ENCODE measurements at places on chromosomes 12 and 14.

GRCh38 chr12:29662734-29663323 is 120.9 kb downstream of the TMTC1 start:
- DNase-seq, result no peak

DNA sequence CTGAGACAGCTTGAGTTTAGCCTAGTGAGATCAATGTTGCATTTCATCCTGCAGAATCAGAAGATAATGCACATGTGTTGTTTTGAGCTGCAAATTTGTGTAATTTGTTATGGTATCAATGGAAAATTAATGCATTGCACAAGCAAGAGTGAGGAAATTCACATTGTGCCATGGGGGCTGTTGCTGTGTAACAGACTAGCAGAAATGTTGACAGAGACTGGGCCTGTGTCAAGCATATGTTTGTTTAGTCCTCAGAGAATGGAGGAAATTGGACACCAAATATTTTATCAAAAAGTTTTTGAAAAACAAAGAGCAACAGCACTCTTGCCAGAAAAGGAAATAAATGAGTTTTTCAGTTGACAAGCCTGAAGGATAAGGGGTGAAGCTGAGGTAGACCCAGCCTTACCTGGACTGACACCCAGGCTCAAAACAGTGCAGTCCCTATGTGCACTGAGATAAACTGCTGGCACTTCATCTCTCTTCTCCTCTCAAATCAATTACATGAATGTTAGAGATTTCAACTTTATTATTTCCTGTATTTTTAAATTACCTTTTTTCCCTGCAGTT is 1150.0 kb downstream of the FSCB start:
- DNase-seq, result no peak

GRCh38 chr14:100629696-100630095 is 42.5 kb upstream of the BEGAIN start:
- no peak for DNase-seq

DNA sequence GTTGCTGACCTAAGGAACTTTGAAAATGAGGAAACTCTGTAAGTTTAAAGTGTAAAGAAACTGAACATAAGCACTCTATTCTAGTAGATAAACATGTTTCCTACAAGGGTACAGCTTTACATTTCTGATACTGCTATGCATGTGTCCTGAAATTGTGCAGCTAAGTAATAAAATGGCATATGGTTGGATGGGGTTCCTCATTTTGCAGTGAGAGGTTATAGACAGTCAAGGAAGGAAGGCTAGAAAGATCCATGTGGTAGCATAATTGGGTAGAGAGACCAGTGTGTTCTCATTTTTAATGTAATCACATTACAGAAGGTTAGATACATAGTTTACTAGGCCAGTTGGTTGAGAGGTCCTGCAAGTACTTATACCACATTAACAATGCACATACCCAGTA is 477.0 kb downstream of the TMEM121 start:
- DNase-seq, result no peak

GRCh38 chr14:95182379-95182778 is 25.1 kb upstream of the DICER1 start:
- no peak for DNase-seq

DNA sequence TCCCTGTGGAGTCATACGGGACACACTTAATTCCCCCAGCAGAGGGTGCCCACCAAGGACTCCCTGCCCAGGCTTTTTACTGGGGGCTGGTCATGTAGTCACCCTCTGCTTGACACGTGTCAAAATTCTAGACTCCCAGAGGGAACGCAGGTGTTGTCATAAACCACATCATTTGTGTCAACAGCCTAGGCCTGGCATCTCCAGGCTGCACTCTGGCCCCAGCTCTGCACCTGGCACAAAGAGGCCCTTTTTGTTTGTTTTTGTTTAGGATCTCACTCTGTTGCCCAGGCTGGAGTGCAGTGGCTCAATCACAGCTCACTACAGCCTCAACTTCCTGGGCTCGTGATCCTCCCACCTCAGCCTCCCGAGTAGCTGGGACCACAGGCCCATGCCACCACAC is 21.1 kb downstream of the BRI3BP start:
- no peak for DNase-seq

DNA sequence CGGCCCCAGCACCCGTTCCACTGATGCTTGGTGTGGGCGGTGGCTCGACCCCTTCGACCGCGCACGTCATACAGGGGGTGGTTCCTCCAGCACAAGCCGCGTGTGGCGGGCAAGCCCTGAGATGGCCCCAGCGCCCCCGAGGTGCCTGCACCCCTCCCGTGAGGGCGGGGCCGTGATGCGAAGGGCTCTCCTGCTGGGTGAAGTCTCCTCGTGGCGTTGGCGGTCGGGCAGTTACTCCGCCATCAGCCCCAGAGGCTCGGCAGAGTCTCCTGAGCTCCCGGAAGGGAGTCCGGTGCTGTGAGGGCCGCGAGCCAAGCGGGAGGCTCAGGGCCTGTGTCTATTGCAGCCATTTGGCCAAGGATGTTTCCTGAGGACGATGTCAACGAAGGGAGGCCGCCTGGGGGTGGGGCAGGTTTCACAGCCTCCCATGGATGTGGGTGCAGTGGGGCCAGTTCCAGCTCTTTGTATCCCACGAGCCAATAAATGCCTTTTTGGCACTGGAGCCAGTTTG is 78.1 kb upstream of the GALNT9 start:
- DNase-seq, result no peak

GRCh38 chr14:89641495-89642175 is 224.6 kb upstream of the FOXN3 start:
- no peak for DNase-seq

DNA sequence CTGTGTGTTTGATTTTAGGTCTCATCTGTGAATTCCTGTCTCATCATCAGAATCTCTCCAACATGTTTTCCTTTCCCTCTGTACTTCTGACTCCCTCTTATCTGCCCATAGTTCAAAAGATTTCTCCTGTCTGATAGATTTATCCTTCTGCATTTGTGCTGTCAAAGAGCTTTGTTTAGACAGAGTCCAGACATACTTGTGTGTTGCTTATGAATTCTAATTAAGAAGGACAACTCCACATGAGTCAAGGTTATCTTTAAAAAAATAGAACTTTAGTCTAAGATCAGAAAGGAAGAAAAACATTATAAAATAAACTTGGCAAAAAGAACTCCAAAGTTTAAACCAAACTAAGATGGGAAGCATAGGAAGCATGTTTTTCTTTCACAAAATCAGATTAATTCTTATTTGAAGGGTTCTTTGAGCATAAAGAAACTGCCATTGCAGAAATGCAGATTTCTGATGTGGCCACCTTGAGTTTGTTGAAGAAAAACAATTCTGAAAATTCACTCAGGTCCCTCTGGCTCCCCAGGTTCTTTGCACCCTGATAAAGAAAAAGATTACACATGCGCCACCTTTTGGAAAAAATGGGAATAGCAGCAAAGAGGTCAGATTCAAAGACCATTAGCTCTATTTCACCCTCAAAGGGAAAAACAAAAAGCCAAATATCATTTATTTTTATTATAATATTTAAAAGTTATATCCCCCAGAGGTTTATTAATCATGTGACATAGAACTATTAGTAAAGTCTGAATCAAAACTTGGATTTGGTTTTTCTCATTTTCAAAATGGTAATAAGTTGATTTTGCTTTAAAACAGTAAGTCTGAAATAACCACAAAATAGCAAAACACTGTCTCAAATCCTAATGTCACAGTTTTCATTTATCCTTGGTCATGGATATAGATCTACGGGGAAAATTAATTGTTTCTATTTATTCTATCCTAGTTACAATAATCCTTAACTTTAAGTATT is 143.7 kb upstream of the DCN start:
- DNase-seq, result no peak

DNA sequence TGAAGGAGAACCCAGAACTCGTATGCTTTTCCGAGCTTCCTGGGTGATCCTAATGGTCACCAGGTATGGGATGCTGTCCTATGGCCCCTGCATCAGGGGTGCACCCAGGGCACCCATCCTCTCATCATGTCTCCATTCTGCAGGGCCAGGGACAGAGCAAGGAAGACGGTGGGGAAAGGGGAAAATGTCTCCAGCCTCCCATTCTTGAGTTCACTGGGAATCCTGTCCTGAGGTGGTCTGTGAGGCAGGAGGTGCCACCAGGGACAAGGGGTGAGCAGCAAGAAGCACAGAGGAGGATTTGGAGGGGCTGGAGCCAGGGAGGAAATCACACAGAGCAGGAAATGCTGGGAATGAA is 14.9 kb upstream of the SLC6A12 start:
- no peak for DNase-seq

DNA sequence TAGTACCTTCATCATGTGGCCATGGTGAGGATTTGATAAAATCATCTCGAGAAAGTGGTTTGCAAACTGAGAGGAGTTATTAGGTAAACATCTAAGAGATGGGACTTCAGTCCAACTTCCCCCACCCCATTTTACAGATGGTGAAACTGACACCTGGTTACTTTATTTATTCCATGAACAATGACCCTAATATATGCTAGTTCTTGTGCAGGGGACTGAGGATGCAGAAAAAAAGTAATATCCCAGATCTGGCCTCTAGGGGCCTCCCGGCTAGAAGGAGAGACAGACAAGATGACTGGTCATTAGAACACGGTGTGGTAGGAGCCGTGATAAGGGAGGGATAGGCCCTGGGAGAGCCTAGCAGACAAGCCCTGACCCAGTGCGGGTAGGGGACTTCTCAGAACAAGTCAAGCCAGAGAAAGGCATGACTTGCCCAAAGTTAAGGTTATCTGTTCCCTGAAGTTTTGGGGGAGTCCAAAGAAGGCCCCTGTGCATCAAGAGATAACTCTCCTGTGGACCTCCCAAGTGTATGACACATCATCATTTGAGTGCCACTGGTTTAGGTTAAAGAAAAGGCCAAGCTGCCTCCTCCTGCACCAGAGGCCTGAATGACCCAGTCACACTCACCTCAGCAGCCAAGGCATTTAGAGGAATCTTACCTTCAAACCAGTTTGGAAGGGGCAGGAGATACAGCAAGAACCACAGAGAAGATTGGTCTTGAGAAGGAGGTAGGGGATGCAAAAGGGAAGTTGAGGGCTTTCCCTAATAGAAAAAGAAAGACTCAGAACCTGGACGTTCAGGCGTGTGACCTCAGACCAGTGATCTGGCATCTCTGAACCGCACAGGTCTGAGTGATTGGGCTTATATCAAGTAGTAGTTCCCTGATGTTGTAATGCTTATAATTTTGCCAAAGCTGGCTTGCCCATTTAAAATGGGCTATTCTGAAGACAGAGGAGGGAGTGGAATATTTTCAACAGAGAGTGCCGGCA is 1.6 kb downstream of the CMKLR1 start:
- no peak for DNase-seq

DNA sequence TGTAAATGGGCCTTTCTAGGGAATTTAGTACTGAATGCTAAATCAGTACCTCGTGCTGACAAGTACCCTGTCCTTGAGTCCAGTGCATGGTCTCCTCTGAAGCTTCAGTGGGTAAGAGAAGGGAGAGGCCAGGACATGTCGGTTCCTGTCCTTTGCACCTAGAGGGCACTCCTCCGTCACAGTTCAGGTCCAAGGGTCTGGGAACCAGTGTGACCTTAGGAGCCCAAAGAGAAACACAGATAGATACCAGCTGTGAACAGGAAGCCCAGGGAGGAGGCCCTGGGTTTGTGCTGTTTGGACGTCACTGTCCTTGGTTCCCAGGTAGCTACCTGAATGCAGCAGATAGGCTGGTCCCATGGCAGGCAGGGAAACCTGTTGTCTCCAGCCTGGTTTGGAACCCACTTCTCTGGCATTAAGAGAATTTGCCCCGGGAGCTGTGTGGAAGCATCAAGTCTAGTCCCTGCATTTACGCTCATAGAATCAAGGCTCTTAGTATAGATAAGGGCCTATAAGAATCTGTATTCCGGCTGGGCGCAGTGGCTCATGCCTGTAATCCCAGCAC is 3.9 kb upstream of the FGF23 start:
- DNase-seq, result no peak

DNA sequence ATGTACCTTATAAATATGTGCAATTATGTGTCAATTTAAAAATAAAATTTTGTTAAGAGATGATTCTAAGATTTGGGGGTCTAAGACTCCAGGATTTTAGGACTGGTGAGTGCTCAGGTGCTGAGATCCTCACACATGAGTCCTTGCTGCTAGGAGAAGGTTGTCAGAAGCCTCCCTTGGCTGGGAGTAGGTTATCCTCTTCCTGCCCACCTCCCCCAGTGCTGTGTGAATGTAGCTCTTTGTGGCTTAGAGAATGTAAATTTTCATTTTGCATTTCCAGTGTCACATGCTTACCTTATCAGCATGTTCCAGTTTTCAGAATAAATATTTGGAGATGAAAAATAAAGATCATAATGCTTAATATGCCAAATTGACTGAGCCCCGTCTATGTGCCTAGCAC is 114.2 kb upstream of the MDM1 start:
- no peak for DNase-seq

DNA sequence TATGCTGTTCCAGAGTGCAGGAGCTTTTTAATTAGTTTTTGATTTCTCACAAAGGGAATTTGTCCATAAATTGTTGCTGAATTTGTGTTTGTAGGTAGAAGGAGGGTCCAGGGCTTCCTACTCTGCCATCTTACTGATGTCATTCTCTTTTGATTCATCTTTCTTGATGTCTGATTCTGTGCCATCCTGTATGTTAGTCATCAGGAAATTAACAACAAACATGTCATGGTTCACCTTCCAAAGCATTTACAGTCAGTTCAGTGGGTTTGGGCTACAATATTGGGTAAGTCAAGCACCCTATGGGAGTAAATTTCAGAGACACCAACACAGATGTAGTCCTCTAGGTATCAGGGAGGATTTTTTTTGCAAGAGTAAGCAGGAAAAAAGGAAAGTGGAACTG is 135.2 kb upstream of the SLC38A2 start:
- DNase-seq, result no peak

DNA sequence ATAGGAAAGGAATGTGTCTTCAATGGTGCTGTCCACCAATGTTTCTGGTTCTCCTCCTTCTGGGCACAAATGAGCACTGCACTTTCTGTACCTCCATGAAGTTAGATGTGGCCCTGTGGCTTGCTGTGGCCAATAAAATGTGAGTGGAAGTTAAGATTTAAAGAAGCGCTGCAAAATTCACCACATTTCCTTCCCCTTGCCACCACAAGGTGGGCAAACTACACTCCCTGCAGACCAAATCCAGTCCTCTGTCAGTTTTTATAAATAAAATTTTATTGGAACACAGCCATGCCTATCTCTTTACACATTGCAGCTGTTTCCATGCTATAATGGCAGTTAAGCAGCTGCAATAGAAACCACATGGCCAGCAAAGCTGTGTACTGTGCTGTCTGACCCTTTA is 141.4 kb upstream of the TMPO start:
- no peak for DNase-seq
